ENCODE measurements at places on chromosomes 3 and 15. TPM values are rescaled to one million over a fixed set of nuclear protein-coding genes. Genes with fewer than 3 reads are reported as not detected.
A peak's percentile ranks its signal among the peaks of the same experiment; 100 is the strongest.

DNA sequence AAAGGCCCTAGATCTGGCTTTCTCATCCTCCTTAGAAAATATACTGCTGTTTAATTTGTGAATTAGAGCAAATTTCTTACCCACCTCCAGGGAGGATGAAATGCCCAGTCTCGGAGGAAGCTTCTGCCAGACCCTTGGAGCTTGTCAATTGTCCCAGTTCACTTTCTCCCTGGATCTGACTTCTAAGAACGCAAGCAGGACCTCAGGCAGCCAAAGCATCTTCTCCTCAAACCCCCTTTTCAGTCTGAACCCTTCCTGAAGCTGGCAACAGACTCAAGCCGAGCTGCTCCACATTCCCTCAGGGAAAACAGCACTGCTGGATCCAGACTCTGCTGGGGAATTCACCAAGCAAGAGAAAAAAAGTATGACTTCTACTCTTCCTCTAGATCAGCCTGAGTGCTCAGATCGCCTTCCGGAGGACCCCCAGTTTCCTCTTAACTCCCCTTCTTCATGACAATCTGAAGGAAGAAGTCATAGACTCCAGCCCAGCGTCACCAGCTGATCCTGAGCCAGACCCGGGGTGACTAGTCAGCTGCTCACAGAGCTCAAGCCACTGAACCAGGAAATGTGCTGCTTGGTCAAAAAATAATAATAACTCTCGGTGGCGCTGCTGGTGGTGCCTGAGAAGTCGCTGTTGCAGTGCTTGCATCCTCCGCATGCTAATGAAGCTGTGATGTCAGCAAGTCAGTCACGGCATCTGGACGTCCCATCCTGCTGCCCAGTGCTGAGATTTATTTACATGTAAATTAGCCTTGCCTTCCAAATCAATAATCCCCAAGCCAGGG lies at the start of gene PRICKLE2:
TSS of gene PRICKLE2 (minus strand) at position 641 of the 785 bp plus-strand sequence. CDS start 26,539 bp downstream, outside the sequence.
- peak; percentile 80 for DNase-seq

DNA sequence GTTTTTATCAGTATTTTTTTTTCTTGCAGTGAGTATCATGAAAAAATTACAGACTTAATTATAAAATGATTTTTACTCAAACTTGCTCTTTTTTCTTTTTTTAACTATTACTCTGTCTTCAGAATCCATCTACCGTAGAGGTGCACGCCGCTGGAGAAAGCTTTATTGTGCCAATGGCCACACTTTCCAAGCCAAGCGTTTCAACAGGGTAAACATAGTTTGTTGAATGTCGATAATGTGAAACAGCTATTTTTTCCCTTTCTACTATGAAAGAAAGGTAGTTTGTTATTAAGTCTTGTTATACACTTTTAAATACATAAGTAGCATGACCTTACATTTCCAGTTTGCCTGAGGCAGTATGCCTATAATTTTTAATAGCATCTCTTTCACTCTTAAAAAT lies 45.6 kb downstream of the PRKCI start:
- DNase-seq = no peak

- DNase-seq = no peak
Observed at GRCh38 chr3:124634210-124635168, 95.8 kb upstream of the UMPS start.

DLL4 gene
- total RNA-seq = 22.5 TPM

DNA sequence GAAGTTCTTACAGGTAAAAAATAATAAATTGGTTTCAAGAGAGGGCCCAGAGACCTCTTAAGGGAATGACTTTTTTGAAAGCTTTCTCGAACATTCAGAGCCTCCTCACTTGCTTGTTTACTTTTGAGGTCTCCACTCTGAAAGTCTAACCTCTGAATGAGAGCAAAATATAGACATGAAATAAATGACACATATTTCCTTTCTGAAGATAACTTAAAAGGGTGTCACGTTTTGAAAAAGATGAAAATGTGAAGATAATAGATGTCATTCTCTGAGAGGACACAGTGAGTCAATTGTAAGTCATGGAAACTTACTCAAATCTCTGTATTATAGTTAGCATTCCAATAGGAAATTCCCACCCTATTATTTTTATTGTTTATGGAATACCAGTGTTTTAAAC lies 44.6 kb downstream of the HACD2 start:
- DNase-seq = no peak

ULK3 gene
- 49.2 TPM for total RNA-seq

GABRA5 gene
- 0.62 TPM for total RNA-seq

- no peak for DNase-seq
Observed at GRCh38 chr3:29153811-29154210, 127.1 kb upstream of the RBMS3 start.

DNA sequence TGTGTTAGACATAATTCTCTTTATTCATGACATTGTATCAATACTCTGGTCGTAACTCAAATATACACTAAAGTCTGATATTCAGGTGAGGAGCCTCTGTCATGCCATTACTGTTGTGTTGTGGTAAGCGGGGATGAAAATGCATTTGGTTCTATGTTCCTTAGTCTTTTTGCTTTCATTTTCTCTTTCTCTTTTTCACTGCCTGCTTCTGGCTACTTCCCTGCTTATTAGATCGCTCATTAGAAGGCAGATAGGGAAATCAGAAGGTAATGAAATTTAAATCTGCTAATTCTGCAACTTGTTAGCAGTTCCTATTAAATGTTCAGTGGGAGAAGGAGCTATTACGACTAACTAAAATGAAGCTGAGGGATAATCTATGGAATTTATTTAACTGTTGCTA lies 345.0 kb downstream of the GRM7 start:
- DNase-seq = no peak

ATP8B4 gene
- 10.5 TPM for total RNA-seq

DNA sequence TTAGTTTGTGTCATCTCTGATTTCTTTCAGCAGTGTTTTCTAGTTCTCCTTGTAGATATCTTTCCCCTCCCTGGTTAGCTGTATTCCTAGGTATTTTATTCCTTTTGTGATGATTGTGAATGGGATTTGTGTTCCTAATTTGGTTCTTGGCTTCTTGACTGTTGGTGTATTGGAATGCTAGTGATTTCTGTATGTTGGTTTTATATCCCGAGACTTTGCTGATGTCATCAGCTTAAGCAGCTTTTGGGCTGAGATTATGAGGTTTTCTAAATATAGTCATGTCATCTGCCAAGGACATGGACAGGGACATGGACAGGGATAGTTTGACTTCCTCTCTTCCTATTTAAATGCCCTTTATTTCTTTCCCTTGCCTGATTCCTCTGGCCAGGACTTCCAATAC lies 35.8 kb downstream of the MYO9A start:
- no peak for DNase-seq

RAD51 gene
- 9.2 TPM for total RNA-seq

DNA sequence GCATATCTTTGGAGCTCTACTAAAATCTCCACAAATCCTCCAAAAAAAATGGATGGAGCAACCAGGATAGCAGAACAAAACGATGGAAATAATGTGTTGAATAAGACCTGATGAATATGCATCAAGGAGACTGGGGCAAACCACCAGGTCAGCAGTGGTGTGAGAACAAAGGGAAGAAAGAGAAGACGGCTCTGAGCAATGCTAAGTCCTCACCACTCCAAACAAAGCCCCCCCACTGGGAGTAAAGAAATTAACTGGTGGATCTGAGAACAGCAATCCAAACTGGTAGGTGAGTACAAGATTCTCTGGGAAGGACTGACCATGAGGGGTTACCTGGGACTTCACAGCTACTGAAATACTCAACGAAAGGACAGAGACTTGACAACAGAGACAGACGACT lies 977.3 kb downstream of the TBL1XR1 start:
- no peak for DNase-seq

DNA sequence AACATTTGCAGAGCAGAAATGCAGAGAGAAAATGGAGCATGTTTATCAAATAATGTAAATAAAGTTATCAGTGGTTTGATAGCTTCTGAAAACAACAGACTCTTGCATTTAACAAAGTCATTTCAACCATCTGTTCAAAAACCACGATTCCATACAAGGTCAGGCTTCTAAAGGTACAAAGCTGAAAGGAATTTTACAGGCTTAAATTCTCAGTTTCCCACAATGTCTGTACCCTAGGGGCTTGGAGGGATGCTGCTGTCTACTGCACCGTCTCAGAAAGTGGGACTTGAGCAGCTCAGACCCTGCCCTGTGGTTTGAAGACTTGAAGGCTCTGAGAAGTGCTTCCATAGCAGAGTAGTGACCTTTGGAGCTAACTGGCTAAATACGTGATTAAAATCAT lies 30.4 kb upstream of the TM4SF1 start:
- no peak for DNase-seq

GRCh38 chr3:178699810-178700209 lies 163.6 kb downstream of the KCNMB2 start:
- DNase-seq = peak; percentile 41

KBTBD13 gene
- 2.6 TPM for total RNA-seq

GRCh38 chr3:128933213-128933921 lies 53.9 kb downstream of the ACAD9 start:
- no peak for DNase-seq

GRCh38 chr15:50028326-50028725 lies 90.7 kb downstream of the ATP8B4 start:
- DNase-seq = no peak

DNA sequence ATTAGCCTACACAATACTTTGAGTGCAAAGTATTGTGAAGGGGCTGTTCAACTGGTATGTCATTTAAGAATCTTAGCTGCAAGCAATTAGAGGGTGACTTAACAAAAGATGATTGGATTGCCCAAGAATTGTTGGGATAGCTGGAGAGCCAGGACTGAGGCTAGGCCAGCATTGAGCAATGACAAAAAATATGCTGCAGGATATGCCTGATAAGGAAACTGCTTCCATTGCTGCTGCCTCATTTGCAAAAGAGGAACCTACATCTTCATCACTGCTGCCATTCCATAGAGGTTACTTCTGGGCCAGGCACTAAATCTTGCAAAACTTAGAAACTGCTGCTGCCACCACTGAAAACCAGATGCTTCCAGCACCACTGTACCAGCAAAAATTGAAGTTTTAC lies 108.0 kb upstream of the TBC1D5 start:
- DNase-seq = no peak

TLR9 gene
- not detected for total RNA-seq

DNA sequence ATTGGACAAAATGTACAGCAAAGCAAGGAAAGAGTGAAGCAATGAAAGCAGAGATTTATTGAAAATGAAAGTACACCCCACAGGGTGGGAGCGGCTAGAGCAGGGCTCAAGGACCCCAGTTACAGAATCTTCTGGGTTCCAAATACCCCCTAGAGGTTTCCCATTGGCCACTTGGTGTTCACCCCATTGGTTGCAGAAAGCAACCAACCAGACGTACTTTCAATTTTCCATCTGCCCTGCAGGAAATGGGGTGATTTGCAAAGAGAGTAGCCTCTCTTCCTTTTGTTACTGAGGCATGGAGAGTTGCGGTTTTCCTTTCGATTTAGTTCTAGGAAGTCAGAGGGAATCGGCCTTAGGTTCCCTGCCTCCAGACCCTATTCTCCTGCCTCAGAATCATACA lies 2.4 kb downstream of the PML start:
- DNase-seq = no peak

DNA sequence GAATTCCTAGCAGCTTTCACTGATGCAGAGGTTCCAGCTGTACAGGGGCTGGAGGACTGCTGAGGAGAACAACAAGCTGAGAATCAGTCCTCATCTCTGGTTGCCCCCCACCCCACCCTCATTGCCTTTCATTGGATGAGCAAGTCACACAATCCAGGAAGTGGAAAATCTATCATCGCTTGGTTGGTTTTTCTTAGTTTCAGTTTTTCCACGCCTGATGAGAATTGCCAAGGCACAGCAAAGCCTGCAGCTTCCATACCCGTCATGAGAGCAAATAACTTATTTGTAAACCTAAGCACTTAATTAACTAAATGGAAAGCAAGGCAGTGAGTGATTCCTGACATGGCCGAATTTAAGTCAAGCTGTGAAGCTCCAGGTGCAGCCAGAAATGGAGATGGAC lies 21.4 kb upstream of the LIPC start:
- DNase-seq = peak; percentile 34

DNA sequence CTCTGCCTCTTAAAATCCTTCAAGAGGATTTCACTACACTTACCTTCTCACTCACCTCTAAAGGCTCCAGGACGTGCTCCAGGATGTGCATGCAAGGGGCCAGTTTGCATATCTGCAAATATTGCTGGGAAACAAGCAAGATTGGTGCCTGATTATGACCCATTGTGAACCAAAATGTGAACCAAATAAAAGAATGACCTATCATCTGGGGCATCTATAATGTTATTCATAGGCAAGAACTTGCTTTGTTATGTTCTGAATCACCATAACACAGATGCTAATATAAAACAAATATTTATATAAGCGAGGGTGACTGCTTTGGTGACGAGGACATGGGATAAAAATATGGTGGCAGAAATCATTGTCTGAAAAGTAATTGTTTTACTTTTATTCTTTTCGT lies 5.5 kb downstream of the IL12A start:
- no peak for DNase-seq

DNA sequence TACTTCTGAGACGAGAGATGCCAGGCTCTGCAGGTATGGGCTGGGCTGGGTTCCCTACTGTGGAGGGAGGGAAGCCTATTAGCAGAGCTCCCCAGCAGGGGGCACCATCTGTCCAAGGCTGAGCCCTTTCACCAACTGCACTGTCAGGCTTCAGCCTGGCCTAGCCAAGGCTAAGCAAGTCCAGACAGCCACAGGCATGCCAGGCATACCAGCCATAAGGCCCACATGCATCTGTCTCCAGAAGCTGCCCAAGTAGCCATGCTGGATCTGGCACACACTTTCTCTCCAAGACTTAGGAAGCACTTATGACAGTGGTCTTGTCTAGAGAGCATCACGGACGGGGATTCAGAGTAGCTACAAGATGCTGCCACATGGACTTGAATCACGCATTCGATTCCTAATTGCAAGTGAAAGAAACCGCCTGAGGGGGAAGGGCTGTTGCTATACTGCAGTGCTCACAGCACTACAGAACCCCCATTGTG lies 28.3 kb downstream of the RUVBL1 start:
- peak; percentile 87 for DNase-seq

DNA sequence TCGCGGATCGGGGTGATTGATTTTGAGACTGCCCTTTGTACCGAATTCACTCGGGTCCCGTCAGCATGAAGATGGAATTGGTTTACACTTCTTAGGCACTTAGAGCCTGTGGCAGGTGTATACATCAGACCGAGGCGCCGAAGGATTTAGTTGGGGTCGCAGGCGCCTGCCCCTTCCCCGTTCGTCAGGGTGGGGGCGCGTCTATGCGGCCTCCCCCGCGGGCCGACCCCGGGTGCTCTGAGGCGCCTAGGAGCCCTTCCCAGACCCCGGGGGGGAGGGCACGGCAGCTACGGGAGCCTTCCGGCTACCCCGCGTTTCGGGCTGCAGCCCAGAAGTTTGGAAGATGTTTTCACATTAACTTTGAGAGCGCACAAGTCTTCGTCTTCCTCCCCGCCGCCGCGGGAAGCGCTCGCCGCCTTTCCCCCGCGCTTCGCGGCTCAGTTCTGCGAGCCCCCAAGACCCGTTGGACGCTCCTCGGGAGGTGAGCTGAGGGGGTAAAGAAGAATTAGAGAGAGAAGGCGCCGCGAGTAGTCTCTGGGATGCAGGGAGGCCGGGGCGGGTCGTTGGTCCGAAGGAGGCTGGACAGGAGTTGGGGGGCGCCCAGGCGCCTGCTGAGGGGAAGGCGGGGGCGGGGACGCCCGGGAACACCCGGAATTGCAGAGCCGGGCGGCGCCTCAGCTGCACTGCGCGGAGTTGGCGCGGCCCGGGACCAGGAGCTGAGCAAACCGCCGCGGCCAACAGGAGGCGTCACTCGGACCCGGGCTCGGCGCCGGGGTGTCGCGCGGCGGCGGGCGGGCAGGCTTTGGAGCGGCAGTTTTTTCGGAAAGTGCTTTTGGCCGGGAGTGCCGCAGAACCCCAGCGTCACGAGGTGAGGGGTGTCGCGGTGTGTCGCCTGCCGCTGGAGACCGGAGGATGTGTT lies 780 bp downstream of the TIPARP start:
- DNase-seq = peak; percentile 85

GRCh38 chr3:194482196-194482593 lies 4.6 kb downstream of the ATP13A3 start:
- no peak for DNase-seq

Data from tongue (tissue), 3 donors.